ENCODE measurements at places on chromosomes 11 and 22. TPM values are rescaled to one million over a fixed set of nuclear protein-coding genes. Genes with fewer than 3 reads are reported as not detected.

GLYAT gene
- total RNA-seq = not detected

APOA1 gene
- 203 TPM for total RNA-seq

ARHGEF17 gene
- total RNA-seq = 71.4 TPM

SLC22A8 gene
- 2.4 TPM for total RNA-seq

DNA sequence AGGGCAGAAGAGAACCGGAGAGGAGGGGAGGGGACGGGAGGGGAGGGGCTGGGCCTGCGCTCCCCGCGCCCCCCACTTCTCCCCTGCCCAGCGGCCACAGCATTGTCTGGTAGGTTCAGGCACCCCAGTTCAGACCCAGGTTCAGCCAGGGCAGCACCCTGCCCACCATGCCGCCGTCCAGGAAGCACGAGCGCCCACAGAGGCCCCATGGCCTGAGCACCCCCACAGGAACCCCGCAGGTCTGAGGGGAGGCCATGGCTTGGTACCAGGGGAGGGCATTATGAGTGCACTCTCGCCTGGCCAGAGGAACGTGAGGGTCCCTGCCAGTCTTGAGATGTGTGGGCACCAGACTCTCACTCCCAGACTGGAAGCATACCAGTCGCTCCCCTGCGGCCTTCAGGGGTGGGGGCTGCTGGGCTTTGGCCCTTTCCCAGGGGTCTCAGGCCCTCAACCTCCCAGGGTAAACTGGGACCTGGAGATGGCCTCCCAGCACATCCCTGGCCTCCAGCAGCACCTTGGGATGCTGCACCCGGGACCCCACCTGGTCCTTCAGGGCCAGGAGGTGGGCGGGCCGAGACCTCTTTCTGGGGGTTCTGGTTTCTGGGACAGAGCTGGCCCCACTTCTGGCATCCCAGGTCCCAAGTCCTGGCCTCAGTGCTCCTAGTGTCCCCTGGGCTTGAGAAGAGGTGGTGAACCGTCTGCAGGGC is 597 bp upstream of the PLXNB2 start:
- no peaks in the 10 kb centered on the region for H3K27me3 ChIP-seq
- DNase-seq = no peak
- H3K36me3 ChIP-seq = peaks cover 1% of the 10 kb centered on the region
- peaks cover 17% of the 10 kb centered on the region for H3K4me1 ChIP-seq

MYO18B gene
- total RNA-seq = 1.9 TPM

GRCh38 chr22:32473388-32473952 is 1.1 kb upstream of the FBXO7 start:
- no peaks in the 10 kb centered on the region for H3K36me3 ChIP-seq
- H3K27me3 ChIP-seq = peaks cover 6% of the 10 kb centered on the region
- H3K27ac ChIP-seq = no peak overlapping the region
- peak overlapping the region; percentile 86 for H3K4me3 ChIP-seq

LRRC4C gene
- 2.0 TPM for total RNA-seq

DNA sequence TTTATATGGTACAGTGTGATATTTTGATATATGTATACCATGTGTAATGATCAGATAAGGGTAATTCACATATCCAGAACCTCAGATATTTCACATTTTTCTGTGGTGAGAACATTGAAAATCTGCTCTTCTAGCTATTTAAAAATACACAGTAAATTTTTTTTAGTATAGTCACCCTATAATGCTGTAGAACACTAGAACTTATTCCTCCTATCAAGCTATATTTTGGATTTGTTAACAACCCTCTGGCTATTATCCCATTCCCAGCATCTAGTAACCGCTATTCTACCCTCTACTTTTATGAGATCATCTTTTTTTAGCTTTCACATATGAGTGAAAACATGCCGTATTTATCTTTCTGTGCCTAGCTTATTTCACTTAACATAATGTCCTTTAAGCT is 65.5 kb upstream of the SYT9 start:
- H3K4me3 ChIP-seq = no peak overlapping the region
- no peak overlapping the region for H3K27ac ChIP-seq
- no peak for DNase-seq
- no peaks in the 10 kb centered on the region for H3K27me3 ChIP-seq
- no peaks in the 10 kb centered on the region for H3K36me3 ChIP-seq
- no peaks in the 10 kb centered on the region for H3K4me1 ChIP-seq

GRCh38 chr22:40070701-40071100 is 75.9 kb downstream of the FAM83F start:
- H3K4me3 ChIP-seq = no peak overlapping the region
- no peaks in the 10 kb centered on the region for H3K36me3 ChIP-seq
- no peak for DNase-seq
- peaks cover 4% of the 10 kb centered on the region for H3K4me1 ChIP-seq

- H3K36me3 ChIP-seq = no peaks in the 10 kb centered on the region
- H3K4me3 ChIP-seq = no peak overlapping the region
- H3K4me1 ChIP-seq = no peaks in the 10 kb centered on the region
- H3K27me3 ChIP-seq = peaks cover 40% of the 10 kb centered on the region
Observed at GRCh38 chr11:132187814-132188213, 817.4 kb downstream of the NTM start.

DNA sequence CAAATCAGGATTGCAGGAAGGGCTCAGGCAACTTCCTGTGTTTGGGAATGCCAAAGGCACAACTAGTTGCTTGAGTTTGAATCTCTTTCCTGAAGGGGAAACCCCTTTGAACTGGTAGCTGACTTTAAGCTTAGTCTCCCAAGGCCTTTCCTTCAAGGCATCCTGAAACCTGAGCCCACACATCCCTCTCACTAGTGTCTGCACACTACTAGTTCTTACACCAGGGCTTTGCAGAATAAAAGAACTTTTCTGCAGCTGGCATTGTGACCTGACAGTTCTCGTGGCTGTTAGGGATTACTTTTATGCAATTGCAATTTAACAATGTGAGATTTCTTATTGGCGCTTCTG is 95.4 kb downstream of the EXT2 start:
- H3K27me3 ChIP-seq = no peaks in the 10 kb centered on the region
- no peak overlapping the region for H3K4me3 ChIP-seq
- no peak for DNase-seq
- peaks cover 38% of the 10 kb centered on the region for H3K36me3 ChIP-seq
- peaks cover 5% of the 10 kb centered on the region for H3K4me1 ChIP-seq
- no peak overlapping the region for H3K27ac ChIP-seq

RBMXL2 gene
- total RNA-seq = not detected

LIF gene
- 2.3 TPM for total RNA-seq

GRCh38 chr11:117092951-117093590 is 5.2 kb downstream of the SIK3 start:
- no peaks in the 10 kb centered on the region for H3K27me3 ChIP-seq
- H3K4me3 ChIP-seq = no peak overlapping the region
- no peak for DNase-seq
- peaks cover 9% of the 10 kb centered on the region for H3K36me3 ChIP-seq

PMM1 gene
- total RNA-seq = 51.3 TPM

DNA sequence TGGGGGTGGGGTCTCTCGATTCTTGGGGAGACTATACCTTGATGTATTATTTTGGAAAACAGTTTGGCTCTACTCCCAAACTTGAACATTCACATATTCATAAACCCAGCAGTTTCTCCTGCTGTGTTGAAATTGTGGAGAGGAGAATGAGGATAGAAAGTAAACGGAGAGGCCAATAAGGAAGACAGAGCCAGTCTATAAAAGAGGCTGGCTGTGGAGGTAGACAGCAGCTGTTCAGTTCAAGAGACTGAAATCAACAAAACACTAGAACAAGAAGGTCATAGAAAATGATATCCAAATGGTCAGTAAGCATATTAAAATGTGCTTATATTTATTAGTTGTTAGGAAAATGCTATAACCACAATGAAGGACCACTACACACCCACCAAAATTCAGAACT is 1.9 kb upstream of the MOGAT2 start:
- H3K4me1 ChIP-seq = peaks cover 6% of the 10 kb centered on the region
- H3K27me3 ChIP-seq = peaks cover 7% of the 10 kb centered on the region
- H3K4me3 ChIP-seq = no peak overlapping the region
- no peaks in the 10 kb centered on the region for H3K36me3 ChIP-seq

DNA sequence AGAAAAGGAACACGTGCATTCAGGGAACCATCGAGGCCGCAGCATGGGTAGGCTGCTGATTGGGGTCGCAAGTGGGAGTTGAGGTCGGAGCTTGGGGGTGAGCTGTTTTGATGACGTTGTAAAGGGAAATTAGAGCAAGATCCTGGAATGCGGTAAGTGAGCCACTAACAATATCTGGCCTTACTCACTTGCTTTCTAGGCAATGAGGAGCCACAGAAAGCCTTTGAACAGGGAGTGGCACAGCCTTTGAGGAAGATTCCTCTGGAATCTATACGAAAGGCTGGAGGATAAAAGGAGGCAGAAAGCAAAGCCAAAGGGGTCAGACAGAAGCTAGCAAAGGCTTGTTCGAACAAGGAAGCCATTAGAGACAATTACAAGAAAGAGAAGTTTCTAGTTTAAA is 197.5 kb downstream of the LARGE1 start:
- H3K36me3 ChIP-seq = peaks cover 23% of the 10 kb centered on the region
- peaks cover 23% of the 10 kb centered on the region for H3K4me1 ChIP-seq
- no peak overlapping the region for H3K27ac ChIP-seq
- DNase-seq = no peak
- H3K27me3 ChIP-seq = no peaks in the 10 kb centered on the region

- peaks cover 56% of the 10 kb centered on the region for H3K27me3 ChIP-seq
- H3K36me3 ChIP-seq = no peaks in the 10 kb centered on the region
- DNase-seq = peak; percentile 50
- H3K4me3 ChIP-seq = no peak overlapping the region
Observed at GRCh38 chr22:26172389-26172990, 3.2 kb downstream of the SEZ6L start.

RFPL2 gene
- total RNA-seq = 1.0 TPM

GRCh38 chr11:84673753-84674152 is 953.4 kb downstream of the DLG2 start:
- no peaks in the 10 kb centered on the region for H3K4me1 ChIP-seq
- H3K36me3 ChIP-seq = no peaks in the 10 kb centered on the region
- DNase-seq = no peak
- H3K4me3 ChIP-seq = no peak overlapping the region
- H3K27me3 ChIP-seq = no peaks in the 10 kb centered on the region

DNA sequence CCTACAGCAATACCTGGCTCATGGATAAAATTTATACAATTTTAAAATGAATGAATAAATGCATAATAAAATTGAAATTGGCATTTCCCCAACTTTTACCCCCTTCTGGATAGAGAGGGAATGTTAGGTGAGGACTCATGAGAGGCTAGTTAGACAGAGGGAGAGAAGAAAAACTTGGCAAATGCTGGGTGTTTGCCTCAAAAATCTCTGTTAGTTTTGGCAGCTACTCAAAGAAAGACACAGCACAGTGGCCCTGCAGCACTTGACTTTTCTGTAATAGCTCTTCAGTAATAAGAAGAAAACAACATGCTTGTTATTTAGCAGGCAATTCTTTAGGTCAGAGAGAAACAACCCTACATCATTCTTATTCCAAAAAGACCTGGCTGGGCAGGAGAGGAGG is 20.7 kb upstream of the IZUMO1R start:
- H3K36me3 ChIP-seq = no peaks in the 10 kb centered on the region
- H3K4me3 ChIP-seq = no peak overlapping the region
- DNase-seq = no peak

SYCE3 gene
- total RNA-seq = not detected

GRCh38 chr11:121800731-121801393 is 315.2 kb downstream of the BLID start:
- no peaks in the 10 kb centered on the region for H3K27me3 ChIP-seq
- no peak overlapping the region for H3K4me3 ChIP-seq
- peaks cover 17% of the 10 kb centered on the region for H3K4me1 ChIP-seq
- H3K27ac ChIP-seq = peak overlapping the region; percentile 82

DNA sequence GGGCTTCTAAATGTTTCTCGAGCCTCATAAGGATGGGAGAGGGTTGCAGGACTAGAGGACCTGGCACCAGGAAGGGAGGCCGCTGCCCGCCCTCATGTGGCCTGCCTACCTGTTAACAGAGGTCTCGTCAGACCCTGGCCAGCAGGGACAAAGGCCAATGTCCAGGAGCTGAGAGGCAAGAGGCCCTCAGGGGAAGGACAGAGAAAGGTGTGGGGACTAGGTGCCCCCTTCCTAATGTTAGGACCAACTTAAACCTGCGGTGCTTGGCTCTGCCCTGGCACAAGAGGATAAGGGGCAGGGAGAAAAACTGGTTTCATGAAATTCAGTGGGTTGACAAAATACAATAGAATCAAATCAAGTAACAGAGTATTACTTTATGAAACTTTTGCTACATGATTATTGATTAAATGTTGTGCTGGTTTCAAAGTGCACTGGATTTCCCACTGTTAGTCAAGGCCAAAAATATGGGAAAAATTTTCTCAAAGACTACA is 20.0 kb upstream of the SYT12 start:
- H3K27ac ChIP-seq = no peak overlapping the region
- DNase-seq = no peak
- H3K27me3 ChIP-seq = no peaks in the 10 kb centered on the region
- H3K36me3 ChIP-seq = no peaks in the 10 kb centered on the region
- no peak overlapping the region for H3K4me3 ChIP-seq

DNA sequence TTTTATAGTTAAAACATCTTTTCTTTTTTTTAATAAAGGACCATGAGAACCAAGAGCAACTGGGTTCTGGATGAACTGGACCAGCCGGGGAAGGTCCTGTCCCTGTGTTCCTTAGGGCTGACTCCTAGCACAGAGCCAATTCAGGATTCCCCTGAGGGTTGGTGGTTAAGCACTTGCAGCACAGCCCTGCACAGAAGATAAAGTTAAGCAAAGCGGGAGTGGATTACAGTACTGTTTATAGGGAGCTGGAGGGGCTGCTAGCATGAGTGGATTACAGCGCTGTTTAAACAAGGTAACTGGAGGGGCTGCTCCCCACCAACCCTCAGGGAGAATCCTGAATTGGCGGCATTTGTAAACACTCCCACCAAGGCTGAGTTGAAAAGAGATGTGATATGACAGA is 90.6 kb downstream of the CELSR1 start:
- no peak overlapping the region for H3K27ac ChIP-seq
- H3K4me1 ChIP-seq = peaks cover 40% of the 10 kb centered on the region
- peaks cover 2% of the 10 kb centered on the region for H3K27me3 ChIP-seq
- no peaks in the 10 kb centered on the region for H3K36me3 ChIP-seq
- DNase-seq = no peak
- no peak overlapping the region for H3K4me3 ChIP-seq

GRCh38 chr22:23570681-23571080 is 9.4 kb downstream of the IGLL1 start:
- H3K36me3 ChIP-seq = peaks cover 1% of the 10 kb centered on the region
- no peak overlapping the region for H3K27ac ChIP-seq
- no peak for DNase-seq
- no peak overlapping the region for H3K4me3 ChIP-seq
- peaks cover 12% of the 10 kb centered on the region for H3K4me1 ChIP-seq

Measured in progenitor cell of endocrine pancreas (in vitro differentiated cells).